Endothelial cell (in vitro differentiated cells): ENCODE measurements at places on chromosomes 1 and 21. TPM values are rescaled to one million over a fixed set of nuclear protein-coding genes. Genes with fewer than 3 reads are reported as not detected.
A peak's percentile ranks its signal among the peaks of the same experiment; 100 is the strongest.

S100A5 gene
- total RNA-seq: not detected

MYCL gene
- total RNA-seq: 20.1 TPM

CAPZA1 gene
- 137 TPM for total RNA-seq

TMEM183A gene
- 65.5 TPM for total RNA-seq

GSTM5 gene
- total RNA-seq: 27.9 TPM

LPAR3 gene
- total RNA-seq: 1.2 TPM

LYPD8 gene
- total RNA-seq: not detected

GRCh38 chr1:154911691-154912550, 24.6 kb downstream of the PMVK start:
- no peak for DNase-seq
- H3K27ac ChIP-seq: no peak overlapping the region
- H3K4me3 ChIP-seq: no peak overlapping the region
- H3K4me1 ChIP-seq: no peaks in the 10 kb centered on the region
- H3K27me3 ChIP-seq: peaks cover 9% of the 10 kb centered on the region

- H3K27me3 ChIP-seq: no peaks in the 10 kb centered on the region
- H3K4me3 ChIP-seq: no peak overlapping the region
- no peak for DNase-seq
Observed at GRCh38 chr1:93542398-93542797, 94.5 kb downstream of the FNBP1L start.

DNA sequence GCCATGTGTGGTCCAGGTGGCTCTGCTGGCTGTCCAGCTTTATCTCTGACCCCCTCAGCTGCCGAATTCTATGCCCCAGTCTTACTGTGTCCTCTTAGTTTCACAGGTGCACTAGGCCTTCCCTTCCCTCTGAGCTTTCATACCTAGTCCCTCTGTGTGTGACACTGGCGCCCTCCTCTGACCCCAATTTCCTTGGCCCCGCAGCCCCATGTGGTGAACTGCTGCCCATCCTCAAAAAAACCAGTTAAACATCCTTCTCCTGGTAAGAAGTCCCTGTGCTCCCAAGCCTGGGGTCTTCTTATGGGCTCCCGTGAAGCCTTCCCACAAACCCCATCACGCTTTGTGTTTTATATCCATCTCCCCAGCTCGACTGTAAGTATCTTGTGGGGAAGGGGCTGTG, 93.9 kb upstream of the TSPAN2 start:
- no peaks in the 10 kb centered on the region for H3K36me3 ChIP-seq
- no peaks in the 10 kb centered on the region for H3K27me3 ChIP-seq
- H3K27ac ChIP-seq: no peak overlapping the region
- H3K4me1 ChIP-seq: peaks cover 21% of the 10 kb centered on the region
- no peak for DNase-seq

GRCh38 chr21:38848187-38848609, 42.5 kb downstream of the ETS2 start:
- no peaks in the 10 kb centered on the region for H3K4me1 ChIP-seq
- peaks cover 6% of the 10 kb centered on the region for H3K36me3 ChIP-seq
- no peak overlapping the region for H3K27ac ChIP-seq
- peaks cover 3% of the 10 kb centered on the region for H3K27me3 ChIP-seq

- H3K27me3 ChIP-seq: peaks cover 4% of the 10 kb centered on the region
- H3K27ac ChIP-seq: no peak overlapping the region
- no peaks in the 10 kb centered on the region for H3K36me3 ChIP-seq
- H3K4me1 ChIP-seq: peaks cover 43% of the 10 kb centered on the region
Observed at GRCh38 chr1:205351984-205352713, 4.6 kb downstream of the KLHDC8A start.

DNA sequence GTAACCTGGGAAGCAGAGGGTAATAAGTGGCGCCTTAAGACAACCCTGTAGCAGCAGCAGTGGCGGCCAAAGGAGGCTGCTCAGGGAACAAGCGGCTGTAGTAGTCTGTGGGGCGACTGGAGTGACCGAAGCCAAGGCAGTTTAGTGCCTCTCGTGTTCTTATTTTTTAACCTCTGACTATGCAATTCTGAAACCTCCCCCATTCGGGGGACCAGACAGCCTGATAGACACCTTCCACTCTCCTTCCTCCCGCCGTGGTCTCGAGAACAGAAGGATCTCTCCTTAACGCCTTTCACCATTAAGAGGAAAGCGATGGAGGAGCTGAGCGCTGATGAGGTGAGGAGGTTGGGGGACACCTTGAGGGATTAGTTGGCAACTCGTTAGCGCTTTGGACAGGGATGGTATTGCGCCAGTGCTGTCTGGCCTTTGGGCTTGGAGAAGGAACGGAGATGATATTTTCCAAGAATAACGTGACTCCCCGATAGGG, 644 bp downstream of the UBE4B start:
- peaks cover 4% of the 10 kb centered on the region for H3K36me3 ChIP-seq
- H3K4me3 ChIP-seq: peak overlapping the region; percentile 91
- H3K27ac ChIP-seq: peak overlapping the region; percentile 67
- peaks cover 3% of the 10 kb centered on the region for H3K27me3 ChIP-seq

- peaks cover 4% of the 10 kb centered on the region for H3K4me1 ChIP-seq
- H3K4me3 ChIP-seq: no peak overlapping the region
- H3K36me3 ChIP-seq: no peaks in the 10 kb centered on the region
- H3K27me3 ChIP-seq: peaks cover 4% of the 10 kb centered on the region
- no peak overlapping the region for H3K27ac ChIP-seq
Observed at GRCh38 chr1:33634806-33635205, 162.4 kb downstream of the ZSCAN20 start.

DNA sequence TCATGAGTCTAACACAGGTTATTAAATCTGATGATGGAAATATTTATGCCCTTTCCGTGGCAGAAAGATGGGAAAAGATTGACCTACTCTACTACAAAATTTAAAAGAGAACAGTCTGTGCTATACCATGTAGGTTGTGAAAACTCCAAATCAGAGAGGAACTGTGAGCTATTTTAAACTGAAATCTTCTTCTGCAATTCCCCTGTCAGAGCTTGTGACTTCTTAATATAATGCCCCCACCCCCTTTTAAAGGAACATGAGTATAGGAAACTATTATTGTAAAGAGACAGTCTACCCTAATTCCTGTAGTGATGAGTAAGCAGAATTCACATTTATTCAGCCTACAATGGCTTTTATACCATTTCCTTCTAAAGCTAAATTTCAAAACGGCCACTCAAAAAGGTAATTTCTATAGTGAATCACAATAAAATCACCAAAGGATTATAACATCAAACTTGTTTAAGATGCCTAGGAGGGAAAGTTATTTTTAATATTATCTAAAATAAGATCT, 11.7 kb downstream of the DSCAM start:
- DNase-seq: no peak
- no peaks in the 10 kb centered on the region for H3K4me1 ChIP-seq

GRCh38 chr1:41611068-41611931, 126.8 kb upstream of the EDN2 start:
- peaks cover 4% of the 10 kb centered on the region for H3K27me3 ChIP-seq
- no peak overlapping the region for H3K27ac ChIP-seq
- H3K4me3 ChIP-seq: no peak overlapping the region
- no peak for DNase-seq
- no peaks in the 10 kb centered on the region for H3K4me1 ChIP-seq

DNA sequence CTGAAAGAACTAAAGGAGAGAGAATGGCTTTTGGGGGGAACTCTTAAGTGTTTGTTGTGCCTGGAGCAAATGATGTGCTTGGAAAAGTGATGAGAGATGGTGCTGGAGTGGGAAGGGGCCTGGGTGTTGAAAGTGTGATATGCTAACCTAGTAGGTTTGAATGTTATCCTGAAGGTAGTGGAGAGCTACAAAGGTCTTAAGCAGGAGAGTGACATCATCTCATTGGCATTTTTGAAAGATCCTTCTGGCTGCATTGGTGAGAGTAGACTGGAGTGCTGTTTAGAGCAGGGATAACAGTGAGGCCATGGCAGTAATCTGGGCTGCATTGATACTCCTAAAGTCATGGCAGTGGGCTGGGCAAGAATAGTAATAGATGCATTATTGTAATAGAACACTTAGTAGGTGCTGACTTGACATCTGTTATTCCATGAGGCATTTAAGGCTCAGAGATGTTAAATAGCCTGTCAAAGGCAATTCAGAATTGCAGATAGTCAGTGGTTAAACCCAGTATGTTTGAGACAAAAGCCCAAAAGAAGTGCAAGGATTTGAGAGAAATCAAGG, 44.5 kb downstream of the MDM4 start:
- H3K27ac ChIP-seq: peak overlapping the region; percentile 55
- peaks cover 6% of the 10 kb centered on the region for H3K4me1 ChIP-seq
- H3K36me3 ChIP-seq: peaks cover 3% of the 10 kb centered on the region
- no peak overlapping the region for H3K4me3 ChIP-seq
- peaks cover 2% of the 10 kb centered on the region for H3K27me3 ChIP-seq
- no peak for DNase-seq

- no peaks in the 10 kb centered on the region for H3K36me3 ChIP-seq
- DNase-seq: no peak
- no peak overlapping the region for H3K27ac ChIP-seq
- H3K27me3 ChIP-seq: peaks cover 3% of the 10 kb centered on the region
Observed at GRCh38 chr1:203462878-203463277, 12.7 kb upstream of the PRELP start.

DNA sequence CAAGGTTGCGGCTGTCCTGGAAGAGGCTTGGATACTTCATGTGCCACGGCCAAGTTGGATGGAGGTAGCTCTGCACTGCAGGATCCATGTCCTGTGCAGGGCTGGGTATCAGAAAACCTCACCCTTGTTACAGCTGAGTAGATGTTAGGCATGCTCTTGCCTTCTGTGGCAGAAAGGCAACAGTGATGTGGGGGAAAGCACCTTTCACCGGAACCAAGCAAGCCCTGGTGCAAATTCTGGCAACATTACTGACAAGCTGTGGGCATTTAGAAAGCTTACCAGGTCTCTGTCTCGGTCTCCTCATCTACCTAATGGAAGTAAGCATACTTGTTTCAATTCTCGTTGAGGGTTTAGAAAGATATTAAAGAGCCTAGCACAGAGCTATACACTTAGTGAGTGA, 14.5 kb upstream of the CDCA8 start:
- no peak overlapping the region for H3K4me3 ChIP-seq
- H3K27me3 ChIP-seq: peaks cover 3% of the 10 kb centered on the region
- H3K4me1 ChIP-seq: peaks cover 2% of the 10 kb centered on the region
- H3K27ac ChIP-seq: no peak overlapping the region
- peaks cover 6% of the 10 kb centered on the region for H3K36me3 ChIP-seq

GRCh38 chr1:209768354-209768774, 12.5 kb downstream of the TRAF3IP3 start:
- no peak overlapping the region for H3K27ac ChIP-seq
- H3K4me1 ChIP-seq: no peaks in the 10 kb centered on the region
- DNase-seq: no peak
- no peaks in the 10 kb centered on the region for H3K27me3 ChIP-seq
- no peaks in the 10 kb centered on the region for H3K36me3 ChIP-seq

DNA sequence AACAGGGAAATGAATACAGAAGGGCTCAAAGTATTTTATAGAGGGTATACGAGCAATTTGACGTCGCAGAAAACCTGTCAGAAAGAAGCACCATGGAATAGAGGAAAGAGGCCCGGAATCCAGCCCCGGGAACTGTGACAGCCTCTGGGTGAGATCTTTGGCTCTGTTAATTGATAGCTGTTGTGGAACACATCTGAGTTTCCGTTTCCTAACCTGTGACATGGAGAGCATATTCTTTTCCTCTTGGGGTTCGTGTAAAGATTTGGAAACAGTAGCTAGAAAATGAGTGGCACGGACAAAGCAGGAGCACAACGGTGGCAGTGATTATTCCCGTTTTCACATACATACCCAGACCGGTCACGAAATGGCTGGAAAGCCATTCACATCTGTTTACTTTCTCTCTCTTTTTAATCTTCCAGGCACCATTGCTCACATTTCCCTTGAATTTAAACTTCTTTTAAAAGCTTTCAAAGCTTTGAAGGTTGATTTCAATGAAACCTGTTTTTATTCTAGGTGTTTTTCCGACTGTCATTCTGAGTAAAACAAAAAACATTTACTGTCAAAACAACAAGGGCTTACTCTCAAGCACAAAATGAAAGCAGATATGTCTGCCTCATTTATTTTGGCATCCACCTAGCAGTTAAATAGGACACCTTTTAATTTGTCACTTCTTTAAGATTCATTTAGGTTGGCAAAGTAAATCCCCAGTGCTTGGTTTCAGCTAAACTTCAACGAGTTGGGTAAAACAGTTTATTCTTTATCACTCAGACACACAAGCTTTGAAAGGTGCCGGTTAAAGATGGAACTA, 26.7 kb upstream of the C8B start:
- peaks cover 2% of the 10 kb centered on the region for H3K4me1 ChIP-seq
- no peak overlapping the region for H3K27ac ChIP-seq
- no peak overlapping the region for H3K4me3 ChIP-seq
- H3K27me3 ChIP-seq: no peaks in the 10 kb centered on the region

GRCh38 chr1:17957588-17958267, 149.9 kb upstream of the IGSF21 start:
- peaks cover 3% of the 10 kb centered on the region for H3K27me3 ChIP-seq
- no peak for DNase-seq
- peaks cover 8% of the 10 kb centered on the region for H3K4me1 ChIP-seq
- no peak overlapping the region for H3K27ac ChIP-seq
- no peaks in the 10 kb centered on the region for H3K36me3 ChIP-seq

DNA sequence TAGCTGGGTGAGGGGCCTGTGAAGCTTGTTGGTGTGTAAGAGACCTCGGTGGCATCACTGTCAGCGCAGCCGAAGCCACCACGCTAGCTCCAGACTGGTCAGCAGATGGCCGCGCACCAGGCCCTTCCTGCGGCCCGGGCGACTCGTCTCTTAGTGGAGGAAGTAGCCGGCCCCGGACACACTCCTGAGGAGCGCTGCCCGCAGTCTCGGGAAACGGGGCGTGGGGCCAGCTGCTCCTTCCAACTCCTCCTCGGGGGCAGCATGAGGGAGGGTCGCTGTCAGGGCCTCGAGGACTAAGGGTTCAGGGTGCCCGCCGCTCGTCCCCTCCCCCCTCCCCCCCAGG, 20.4 kb downstream of the H3-3A start:
- H3K27ac ChIP-seq: no peak overlapping the region
- peaks cover 4% of the 10 kb centered on the region for H3K36me3 ChIP-seq
- DNase-seq: peak; percentile 54
- peaks cover 3% of the 10 kb centered on the region for H3K4me1 ChIP-seq

DNA sequence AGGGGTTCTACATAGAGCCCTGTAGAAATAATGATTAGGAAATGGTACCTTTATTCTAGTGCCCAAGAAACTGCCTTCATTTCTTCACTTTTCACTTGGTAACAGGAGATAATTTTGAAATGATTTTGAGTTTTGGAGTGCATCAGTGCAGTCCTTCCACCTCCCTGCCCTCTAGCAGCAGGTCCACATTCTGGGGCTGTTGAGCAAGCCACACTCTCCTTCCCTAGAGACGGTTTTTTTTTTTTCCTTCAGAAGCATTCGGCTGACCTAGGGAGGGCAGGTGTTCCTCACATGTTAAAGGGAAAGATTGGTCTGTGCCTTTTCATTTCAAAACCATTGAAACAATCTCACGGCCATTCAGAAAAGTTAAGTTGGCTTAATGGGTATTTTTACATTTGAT, 39.8 kb downstream of the SLC37A1 start:
- no peak overlapping the region for H3K4me3 ChIP-seq
- peaks cover 14% of the 10 kb centered on the region for H3K36me3 ChIP-seq
- peaks cover 4% of the 10 kb centered on the region for H3K4me1 ChIP-seq
- DNase-seq: no peak
- H3K27ac ChIP-seq: no peak overlapping the region

DNA sequence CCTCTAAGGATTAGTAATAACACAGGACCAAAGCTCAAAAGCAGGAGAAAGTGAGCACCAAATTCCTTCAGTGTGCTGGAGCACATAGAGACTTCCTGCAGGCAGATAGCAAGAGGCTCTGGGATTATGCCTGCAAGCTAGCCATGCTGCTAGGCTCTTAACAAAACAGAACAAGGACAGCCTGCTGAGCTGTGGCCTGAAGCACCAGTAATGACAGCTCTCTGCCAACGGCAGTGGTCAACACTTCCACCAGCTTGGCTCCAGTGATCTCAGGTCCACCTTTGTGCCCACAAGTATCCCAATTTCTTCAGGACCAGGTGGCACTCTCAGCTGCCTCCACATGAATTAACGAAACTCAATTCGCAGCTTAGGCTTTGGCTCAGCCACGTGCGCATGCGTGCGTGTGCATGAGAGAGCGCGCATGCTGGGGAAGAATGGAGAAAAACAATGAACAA, 64.2 kb downstream of the SLC45A1 start:
- H3K4me1 ChIP-seq: peaks cover 73% of the 10 kb centered on the region
- peaks cover 5% of the 10 kb centered on the region for H3K27me3 ChIP-seq
- no peak overlapping the region for H3K27ac ChIP-seq
